ENCODE measurements at places on chromosomes 16 and 17. TPM values are rescaled to one million over a fixed set of nuclear protein-coding genes. Genes with fewer than 3 reads are reported as not detected.

Gene STAT5A
- 116 TPM for total RNA-seq

Gene STAC2
- 0.14 TPM for total RNA-seq

DNA sequence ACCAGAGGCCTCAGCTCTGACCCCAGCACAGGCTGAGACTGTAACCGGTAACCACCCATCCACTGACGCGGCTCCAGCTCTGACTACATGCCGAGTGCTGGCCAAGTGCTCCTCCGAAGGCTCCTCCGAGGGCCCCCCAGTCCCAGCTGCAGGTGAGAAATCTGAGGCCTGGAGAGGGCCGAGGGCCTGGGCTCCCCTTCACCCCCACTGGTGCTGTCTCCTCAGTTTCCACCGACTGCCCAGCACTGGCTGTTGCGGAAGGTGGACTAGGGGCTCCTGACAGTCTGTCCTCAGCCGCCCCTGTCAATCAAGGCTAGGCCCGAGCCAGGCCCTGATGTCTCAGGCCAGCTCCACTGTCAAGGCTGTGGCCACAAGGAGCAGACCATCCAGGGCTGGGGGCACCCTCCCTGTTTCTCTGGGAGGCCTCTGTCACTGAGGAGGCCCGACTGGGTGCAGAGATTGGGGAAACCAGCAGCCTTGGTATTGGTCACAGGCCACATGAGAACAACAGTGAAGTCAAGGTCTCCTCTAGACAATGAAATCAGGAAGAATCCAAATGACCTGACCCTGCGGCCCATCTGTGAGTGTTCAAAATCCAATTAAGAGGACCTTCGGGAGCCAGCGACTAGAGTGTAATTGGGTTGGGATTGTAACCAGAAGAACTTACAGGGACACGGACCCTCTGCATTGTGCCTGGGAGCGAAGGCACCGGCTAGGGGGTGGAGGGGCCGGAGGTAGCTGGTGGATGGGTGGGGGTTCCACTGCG, 5.1 kb downstream of the TMEM235 start:
- DNase-seq = no peak

- DNase-seq = no peak
Measured at GRCh38 chr16:86919078-86919477, 340.7 kb downstream of the FOXL1 start.

- DNase-seq = no peak
Measured at GRCh38 chr16:9095656-9096397, 4.4 kb downstream of the HAPSTR1 start.

DNA sequence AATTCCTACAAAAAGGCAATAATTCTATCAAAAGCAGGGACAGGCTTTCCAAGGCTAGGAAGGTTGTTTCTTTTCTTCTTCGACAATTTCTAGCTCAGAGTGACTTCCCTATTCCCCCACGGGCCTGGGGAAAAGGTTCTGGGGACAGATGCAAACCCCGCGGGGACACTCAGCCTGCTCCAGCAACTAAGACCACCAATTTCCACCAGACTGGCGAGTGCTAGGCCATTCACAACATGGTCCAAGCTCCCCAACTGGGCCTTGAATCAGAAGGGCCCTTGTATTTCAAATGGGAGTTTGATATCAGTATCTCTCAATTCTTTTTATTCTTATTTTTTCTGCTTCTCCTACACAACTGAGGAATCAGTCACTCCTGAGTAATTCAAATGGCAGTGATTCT, 86.7 kb downstream of the USP31 start:
- DNase-seq = no peak

- DNase-seq = no peak
Measured at GRCh38 chr17:10305398-10305797, 67.4 kb downstream of the MYH13 start.

DNA sequence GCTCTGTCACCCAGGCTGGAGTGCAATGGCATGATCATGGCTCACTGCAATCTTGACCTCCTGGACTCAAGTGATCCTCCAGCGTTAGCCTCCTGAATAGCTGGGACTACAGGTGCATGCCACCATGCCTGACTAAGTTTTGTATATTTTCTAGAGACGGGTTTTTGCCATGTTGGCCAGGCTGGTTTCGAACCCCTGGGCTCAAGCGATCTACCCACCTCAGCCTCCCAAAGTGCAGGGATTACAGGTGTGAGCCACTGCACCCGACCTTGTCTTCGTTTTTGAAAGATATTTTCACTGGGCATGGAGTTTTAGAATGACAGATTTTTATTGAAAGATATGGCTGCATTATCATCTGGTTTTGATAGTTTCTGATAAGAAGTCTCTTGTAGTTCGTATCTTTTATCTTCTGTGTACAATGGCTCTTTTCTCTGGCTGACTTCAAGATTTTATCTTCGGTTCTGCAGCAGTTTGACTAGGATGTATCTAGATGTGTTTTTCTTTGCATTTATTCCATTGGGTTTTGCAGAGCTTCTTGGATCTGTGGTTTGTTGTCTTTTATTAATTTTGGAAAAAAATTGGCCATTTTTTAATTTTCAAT, 14.6 kb downstream of the ADGRG5 start:
- DNase-seq = no peak

DNA sequence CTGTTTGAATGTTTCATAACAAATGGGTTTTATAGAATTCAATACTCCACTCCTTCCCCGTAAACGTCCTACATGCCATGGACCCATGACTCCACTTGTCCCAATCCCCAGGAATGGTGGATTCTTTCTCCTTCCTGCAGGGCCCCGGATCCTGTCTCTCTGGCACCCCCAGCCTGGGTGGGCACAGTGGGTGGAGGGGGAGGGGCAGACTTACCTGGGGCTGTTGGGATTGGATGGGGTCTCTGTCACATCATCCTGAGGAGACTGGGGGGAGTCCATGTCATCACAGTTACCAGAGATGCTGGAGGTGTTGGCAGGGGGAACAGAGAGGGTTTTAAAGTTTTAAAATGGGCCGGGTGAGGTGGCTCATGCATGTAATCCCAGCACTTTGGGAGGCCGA, 13.2 kb downstream of the TRPV3 start:
- no peak for DNase-seq

DNA sequence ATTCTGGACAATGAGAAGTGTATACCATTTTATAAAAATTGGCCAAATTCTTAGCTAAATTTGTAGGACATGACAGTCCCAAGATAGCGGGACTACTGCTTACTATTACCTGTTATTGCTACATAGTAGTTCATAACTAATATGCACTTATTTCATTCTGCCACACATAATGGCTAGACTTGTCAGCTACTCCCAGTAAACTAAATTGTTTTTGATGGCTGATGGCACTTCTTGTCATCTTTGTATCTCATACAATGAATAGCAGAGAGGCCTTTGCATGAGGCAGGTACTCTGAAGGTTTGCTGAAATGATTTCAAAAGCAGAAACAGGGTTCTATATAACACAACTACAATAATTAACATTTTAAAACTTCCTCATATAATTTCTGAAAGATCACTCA, 44.0 kb downstream of the ITFG1 start:
- no peak for DNase-seq

DNA sequence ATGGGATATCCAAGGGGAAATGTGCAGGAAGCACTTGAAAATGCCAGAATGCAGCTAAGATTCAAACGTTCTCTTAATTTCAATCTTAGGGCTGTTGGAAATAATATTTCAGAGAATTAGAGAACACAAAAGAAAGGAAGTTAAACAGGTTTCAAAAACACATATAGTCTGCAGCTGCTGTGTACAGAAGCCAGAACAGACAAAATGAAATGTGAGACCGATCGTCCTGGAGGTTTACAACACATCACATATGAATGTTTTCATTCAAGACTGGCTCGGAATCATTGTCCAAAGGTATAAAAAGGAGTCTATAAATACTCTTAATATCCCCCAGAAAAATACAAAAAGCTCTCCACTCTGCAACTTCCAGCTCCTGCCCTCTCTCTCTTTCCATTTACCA, 14.3 kb downstream of the CYTH1 start:
- no peak for DNase-seq

- DNase-seq = peak; percentile 61
Measured at GRCh38 chr17:35969558-35970380, 11.5 kb downstream of the CCL16 start.

DNA sequence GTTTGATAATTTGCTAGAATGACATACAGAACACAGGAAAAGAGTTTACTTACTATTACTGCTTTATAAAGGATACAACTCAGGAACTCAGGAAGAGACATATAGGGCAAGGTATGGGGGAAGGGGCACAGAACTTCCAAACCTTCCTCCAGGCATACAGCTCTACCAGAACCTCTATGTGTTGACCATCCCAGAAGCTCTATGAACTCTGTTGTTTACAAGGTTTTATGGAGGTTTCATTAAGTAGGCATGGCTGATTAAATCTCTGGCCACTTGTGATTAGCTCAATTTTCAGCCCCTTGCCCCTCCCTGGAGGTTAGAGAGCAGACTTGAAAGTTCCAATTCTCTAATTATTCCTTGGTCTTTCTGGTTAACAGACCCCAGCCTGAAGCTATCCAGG, 60.2 kb upstream of the C17orf78 start:
- no peak for DNase-seq

Data from activated naive CD8-positive, alpha-beta T cell treated with anti-CD3 and anti-CD28 coated beads for 36 hours (primary cell).